Kidney (tissue), 22 donors: ENCODE measurements at places on chromosomes 6 and 20. TPM values are rescaled to one million over a fixed set of nuclear protein-coding genes. Genes with fewer than 3 reads are reported as not detected.

GRCh38 chr6:106546691-106547414 lies 82.4 kb downstream of the RTN4IP1 start:
- no peak for DNase-seq

DNA sequence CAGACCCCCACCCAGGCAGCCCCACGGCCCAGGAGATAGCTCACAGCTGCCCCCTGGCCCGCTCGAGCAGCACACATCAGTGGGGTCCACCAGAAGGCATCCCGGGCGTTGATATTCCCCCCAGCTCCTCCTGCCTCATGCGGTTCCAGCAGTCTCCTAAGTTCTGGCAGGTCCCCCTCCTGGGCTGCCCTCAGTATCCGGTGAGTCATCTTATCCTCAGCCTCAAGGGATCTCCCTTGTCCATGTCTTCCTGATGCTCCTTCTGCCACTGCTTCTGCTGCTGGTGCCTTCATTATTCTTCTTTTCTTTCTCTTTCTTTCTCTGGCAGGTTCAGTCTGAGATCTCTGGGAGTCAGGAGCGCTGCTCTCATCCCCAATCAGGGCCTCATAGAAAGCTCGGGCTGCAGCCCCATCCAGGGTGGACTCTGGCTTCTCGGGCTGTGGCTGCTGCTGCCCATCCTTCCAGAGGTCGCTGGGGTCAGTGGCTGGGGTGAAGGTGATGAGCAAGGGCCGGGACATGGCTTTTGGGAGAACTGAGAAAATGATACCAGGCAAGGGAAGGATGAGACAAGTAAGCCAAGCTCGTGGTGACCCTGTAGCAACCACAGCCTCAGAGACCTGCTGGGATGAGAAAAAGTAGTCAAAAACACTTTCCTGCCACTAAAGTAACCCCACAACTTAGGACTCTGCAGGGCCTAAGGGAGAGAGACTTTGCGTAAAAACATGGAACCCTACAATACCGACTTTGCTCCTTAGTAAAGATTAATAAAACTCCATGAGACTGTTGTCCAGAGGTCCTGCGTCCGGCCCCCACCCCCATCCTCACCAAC lies 622 bp downstream of the GPANK1 start:
- no peak for DNase-seq

DNA sequence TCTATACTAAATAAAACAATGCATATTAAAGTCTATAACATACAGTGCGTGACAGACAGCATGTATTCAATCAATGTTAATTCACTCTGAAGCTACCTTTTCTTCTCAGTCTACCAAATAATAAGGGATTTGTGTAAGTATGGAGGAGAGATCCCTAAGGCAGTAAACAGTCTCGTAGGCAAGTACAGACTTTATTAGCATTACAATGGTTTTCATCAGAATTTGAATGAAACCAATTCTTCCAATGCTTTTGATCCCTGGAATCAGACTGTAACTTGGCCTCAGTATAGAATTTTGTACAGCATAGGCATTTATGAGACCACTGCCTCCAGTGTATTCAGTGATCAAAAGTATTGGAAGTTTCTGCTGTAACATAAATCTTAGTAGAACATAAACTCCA lies 19.5 kb downstream of the LYRM4 start:
- DNase-seq = no peak

DNA sequence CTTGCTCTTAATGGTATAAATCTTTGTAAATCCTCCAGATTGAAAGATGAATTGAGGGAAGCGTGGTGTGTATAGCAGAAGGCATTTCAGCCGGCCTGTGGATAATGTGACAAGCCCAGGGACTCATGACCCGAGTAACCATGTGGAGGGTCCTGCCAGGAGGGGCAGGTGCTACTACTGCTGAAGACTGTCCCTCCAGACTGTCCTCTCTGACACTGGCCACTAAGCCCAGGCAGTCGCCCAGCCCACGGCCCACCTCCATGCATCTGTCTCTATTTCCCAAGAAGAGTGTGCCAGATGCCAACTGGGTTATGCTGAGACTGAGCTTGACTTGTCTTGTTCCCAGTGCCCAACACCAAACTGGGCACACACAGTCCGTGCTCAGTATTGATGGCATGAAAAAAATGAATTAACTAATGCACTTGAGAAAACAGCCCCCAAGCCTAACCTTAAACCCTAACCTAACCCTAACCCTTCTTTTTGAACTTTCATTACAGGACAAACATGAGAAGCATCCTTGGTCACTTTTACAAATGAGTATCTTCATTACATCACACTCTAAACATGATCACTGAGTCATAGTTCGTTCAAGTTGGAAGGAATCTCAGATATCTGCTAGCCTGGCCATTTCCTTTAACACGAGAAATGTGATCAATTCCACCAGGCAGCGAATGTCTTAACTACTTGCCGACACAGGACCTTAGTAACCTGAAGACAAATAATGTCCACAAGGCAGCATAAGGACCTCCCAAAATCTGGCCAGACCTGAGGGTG lies 182.2 kb upstream of the RREB1 start:
- no peak for DNase-seq

GRCh38 chr6:106727480-106728149 lies 98.2 kb downstream of the QRSL1 start:
- no peak for DNase-seq

- no peak for DNase-seq
These were observed 440.1 kb upstream of the ADGRB3 start for GRCh38 chr6:68194846-68195478.

DNA sequence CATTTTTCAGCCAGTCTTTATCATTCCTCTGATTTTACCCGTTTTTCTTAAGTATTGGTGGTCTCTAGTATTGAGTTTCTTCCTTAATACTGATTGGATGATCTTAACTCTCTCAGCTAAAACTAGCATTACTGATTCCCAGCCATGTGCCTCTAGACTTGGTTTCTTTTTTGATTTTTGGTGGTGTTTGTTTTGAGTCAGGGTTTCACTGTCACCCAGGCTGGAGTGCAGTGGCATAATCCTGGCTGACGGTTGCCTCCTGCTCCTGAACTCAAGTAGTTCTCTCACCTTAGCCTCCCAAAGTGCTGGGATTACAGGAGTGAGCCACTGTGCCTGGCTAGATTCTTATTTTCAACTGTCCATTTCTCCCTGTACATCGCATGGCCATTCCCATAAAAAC lies 24.9 kb downstream of the DPPA5 start:
- DNase-seq = no peak

The MCCD1 gene
- 325 TPM for polyA plus RNA-seq

The FOXF2 gene
- polyA plus RNA-seq = not detected

The ADGRF4 gene
- polyA plus RNA-seq = not detected
